ENCODE measurements at places on chromosomes 16 and 17.

- no peak for DNase-seq
These were observed 167.1 kb downstream of the BANP start for GRCh38 chr16:88118376-88118775.

DNA sequence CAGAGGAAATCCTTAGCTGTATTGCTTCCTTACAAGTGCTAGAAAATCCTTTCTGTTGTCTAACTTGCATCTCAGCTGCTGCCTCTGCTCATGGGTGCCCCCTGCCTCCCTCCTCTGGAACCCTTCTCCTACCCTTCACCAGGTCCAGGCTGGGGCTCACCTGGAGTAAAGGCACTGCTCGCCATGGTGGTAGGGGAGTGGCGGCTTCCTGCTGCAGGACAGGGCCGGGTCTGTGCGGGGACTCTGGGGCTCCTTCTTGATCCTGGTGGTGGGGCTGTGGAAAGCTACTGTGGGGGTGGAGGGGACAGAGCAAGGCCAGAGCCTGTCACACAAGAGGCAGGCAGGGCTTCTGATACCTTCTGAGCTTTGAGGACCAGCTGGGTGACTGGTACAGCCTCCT is 12.4 kb downstream of the ETV4 start:
- DNase-seq = no peak

DNA sequence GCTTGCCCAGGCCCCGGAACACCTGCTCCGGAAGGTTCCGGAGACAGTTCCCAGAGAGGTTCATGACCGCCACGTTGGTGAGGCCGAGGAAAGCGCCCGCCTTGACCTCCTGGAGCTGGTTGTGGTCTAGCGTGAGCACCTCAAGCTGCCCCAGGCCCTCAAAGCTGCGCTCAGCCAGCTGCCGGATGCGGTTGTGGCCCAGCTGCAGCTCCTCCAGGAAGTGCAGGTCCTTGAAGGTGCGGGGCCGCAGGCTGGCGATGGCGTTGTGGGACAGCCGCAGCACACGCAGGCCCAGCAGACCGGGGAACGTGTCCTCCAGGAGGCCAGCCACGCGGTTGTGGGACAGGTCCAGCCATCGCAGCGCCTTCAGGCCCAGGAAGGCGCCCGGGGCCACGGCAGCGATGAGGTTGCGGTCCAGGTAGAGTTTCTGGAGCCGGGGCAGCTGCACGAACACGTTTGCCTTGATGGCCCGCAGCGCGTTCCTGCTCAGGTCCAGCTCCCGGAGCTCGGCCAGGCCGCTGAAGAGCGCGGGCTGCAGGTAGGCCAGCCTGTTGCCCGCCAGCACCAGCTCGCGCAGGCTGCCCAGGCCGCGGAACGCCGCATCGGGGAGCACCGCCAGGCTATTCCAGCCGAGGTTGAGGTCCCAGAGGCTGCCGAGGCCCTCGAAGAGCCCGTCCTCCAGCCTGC is 2.1 kb downstream of the IGFALS start:
- no peak for DNase-seq

- no peak for DNase-seq
These were observed 43.4 kb downstream of the TNFRSF13B start for GRCh38 chr17:16928406-16929034.

DNA sequence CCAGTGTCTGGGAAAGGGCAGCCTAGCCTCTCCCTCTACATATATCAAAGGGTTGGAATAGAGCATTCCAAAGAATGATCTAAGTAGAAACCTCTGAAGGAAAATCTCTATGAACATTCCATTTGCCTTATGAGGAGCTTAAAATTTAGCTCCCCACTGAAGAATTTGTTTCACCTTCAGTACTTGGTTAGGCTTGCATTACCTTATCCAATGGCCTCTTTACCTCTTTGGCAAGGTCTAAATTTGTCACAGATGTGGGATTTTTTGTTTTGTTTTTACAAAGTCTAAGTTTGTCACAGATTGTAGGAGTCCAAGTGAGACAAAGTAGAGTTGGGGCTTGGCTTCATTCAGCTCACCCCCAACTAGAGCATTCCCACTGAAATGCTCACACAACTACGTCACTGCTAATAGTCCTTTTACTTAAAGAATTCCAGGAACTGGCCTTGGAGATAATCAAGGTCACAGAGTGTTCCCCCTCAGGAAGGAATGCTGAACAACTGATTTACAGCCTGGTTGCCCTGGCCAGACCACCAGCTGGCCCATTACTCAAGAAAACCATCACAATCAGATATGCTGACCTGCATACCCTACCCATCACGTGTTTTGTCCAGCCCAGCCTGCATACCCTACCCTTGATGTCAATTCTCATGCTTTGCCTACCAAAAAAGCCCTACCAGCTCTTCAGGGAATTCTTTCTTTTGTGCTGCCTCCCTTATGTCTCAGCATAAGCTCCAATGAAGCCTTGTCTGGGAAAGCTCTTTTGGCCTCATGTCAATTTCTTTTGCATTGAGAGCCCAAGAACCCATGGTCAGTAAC is 26.5 kb upstream of the PPM1D start:
- peak; percentile 92 for DNase-seq

DNA sequence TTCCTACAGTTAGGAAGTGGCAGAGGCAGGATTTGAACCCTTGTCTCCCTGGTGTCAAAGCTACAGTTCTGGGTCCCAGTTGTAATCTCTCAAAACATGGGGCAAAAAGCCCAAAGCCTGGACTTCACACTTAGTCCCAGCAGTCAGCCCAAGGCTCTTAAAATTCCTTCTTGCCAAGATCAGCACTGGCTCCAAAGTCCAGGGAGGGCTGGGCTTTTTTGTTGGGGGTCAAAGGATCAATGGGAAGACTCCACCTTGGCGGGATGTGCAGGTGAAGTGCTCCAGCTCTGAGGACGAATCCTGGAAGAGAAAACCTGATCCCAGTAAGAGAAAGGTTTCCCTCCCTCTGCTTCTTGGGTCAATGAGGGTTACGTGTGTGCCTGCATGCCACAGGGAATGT is 195.5 kb downstream of the HAPSTR1 start:
- DNase-seq = no peak

GRCh38 chr16:22938647-22939046 is 124.7 kb downstream of the HS3ST2 start:
- DNase-seq = no peak

DNA sequence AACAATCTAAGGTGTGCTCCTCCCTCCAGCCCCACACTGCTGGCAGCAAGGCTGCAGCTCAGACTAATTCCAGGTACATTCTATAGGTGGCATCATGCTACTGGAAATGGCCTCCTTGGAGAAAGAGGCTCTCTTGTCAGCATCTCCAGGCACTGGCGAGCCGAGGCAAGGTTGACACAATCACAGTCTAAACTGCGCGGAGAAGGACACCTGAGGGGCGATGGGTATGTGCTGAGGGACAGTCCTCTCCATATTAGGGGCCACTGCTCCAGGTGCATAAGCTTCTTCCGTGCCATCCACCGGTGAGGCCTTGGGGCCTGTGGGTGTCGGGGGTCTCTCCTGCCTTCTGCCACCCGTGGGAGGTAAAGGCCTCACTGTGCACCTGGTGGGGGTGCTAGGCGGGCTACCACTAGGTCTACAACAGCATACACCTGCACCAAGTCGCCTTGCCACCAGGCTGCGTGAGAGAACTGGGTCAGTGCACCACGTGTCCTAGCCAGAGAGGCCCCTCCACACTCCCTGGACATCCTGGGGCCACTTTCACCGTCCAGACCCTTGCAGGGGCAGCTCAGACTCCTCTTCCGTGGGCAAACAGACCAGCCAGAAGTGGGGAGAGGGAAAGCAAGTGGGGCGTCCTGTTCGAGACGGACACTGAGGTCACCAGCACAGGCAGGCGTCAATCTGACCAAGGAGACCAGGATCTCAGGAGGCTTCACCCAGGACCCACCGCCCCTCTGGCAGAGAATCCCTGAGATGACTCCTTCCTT is 12.1 kb upstream of the CBX8 start:
- peak; percentile 73 for DNase-seq

DNA sequence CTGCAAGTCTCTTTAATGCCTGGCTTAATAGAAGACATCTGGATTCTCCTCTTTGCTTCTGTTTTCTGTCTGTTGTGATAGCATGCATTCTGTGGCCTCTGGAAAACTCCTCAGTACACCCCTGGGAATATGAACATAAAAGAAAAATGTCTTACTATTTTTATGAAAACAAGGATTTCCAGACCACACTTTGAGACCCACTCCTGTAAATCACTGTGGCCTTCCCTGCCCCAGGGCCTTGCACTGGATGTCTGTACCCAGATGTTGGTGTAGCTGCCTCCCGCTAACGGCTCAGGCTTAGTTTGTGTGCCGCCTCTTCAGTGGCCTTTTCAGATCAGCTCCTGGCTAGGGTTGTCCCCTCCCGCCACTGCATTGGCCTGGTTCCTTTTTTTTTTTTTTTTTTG is 126.6 kb downstream of the SOCS1 start:
- no peak for DNase-seq

DNA sequence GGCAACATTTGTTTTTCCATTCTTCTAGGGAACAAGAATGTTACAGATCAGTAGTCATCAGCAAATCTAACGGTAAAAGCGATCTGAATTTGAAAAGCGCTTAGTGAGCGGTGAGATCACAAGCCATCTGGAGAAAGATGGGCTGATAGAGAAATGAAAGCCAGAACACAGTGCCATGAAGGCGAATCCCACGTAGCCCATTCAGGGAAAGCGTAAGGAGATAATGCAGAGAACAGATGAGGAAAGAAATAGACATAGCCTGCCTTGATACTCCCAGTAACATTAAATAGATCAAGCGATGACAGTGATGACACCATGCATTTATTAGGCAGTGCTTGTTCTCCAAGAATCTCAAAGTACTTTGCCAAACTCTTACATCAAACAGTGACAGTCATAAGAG is 183.1 kb upstream of the PSMD7 start:
- no peak for DNase-seq

DNA sequence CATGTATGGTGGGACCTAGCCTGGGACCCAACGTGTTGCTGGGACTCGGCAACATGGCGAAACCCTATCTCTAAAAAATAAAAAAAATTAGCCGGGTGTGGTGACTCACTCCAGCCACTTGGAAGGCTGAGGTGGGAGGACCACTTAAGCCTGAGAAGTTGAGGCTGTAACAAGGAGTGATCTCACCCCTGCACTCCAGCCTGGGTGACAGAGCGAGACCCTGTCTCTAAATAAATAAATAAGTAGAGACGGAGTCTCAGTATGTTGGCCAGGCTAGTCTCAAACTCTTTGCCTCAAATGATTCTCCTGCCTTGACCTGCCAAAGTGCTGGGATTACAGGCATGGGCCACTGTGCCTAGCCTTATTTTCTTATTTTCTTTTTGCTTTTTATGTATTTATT is 10.1 kb upstream of the CNP start:
- DNase-seq = no peak

GRCh38 chr16:62764572-62764971 is 728.3 kb upstream of the CDH8 start:
- no peak for DNase-seq

DNA sequence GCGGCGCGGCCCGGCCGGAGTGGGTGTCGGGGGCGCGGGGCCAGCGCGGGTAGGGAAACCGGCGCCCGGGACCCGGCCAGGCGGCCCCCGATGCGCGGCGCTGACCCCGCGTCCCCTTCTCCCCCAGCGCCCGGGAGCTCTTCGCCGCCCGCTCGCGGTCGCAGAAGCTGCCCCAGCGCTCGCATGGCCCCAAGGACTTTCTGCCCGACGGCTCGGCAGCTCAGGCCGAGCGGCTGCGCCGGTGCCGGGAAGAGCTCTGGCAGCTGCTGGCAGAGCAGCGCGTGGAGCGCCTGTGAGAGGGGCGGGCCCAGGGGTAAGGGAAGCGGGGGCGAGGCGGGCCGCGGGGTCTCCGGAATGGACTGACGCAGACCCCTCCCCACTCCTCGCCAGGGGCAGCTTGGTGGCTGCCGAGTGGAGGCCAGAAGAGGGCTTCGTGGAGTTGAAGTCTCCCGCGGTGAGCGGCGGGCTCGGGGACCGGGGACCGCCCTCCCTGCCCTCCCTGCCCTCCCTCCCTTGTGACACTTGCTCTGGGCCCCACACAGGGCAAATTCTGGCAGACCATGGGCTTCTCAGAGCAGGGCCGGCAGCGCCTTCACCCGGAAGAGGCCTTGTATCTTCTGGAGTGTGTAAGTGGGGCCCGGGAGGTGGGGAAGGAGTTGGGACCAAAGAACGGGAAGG is 430 bp downstream of the TSEN54 start:
- peak; percentile 32 for DNase-seq

DNA sequence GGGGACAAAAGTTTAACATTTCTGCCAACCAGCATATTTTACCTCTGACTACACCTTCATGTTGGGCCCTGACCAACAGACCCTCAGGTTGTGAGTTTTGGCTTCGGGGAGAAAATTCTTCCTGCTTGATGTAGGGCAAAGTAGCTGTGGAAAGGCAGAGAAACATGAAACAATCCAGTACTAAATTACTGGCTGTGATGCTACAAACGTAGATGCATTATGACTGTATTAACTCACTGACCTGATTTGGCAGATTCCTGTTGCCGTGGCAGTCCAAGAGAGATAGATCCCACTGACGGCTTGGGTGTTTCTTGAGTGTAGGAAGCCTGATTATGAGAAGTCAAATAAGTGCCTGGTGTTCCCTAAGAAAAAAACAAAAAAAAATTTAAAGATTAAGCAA is 80.7 kb downstream of the TTC19 start:
- no peak for DNase-seq

- no peak for DNase-seq
These were observed 151.5 kb downstream of the LGALS9B start for GRCh38 chr17:20315821-20316220.

GRCh38 chr16:87445486-87445885 is 47.3 kb downstream of the ZCCHC14 start:
- no peak for DNase-seq

GRCh38 chr17:60231234-60231633 is 81.5 kb downstream of the CA4 start:
- peak; percentile 10 for DNase-seq

DNA sequence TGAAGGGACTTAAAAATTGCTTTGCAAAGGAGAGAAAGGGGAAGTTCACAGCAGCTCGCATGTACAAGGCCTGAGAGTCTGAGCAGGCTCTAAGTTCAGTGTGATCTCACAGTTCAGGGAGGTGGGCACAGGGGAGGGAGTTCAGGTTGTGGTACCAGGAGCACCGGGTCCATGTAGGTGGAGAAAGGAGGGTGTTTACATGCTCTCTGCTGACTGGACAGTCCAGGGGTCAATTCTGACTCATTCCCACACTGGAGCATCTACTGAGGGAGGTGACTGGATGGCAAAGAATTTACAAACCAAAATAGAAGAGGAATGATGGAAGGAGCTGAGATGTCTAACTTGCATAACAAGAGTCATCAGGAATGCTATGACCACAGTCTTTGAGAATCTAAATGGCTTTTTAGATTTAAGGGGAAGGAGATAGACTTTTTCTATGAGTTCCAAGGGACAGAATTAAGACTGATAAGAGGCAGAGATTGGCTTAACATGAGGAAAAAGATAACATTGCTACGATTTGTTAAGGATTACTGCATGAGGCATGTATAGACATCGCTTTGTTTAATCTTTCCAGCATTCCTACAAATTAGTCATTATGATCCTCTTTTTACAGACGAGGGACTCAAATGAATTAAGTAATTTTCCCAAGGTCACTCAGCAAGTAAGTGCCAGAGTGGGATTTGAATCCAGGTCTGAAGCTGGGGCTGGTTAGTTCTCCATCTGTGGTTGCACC is 29.9 kb downstream of the MIS12 start:
- DNase-seq = peak; percentile 99

- no peak for DNase-seq
These were observed 13.8 kb upstream of the AATK start for GRCh38 chr17:81179861-81180260.
